Adrenal gland (tissue), 19 donors: ENCODE measurements at places on chromosomes 12 and 14. TPM values are rescaled to one million over a fixed set of nuclear protein-coding genes. Genes with fewer than 3 reads are reported as not detected.

GRCh38 chr12:132170094-132170636 is 25.9 kb downstream of the NOC4L start:
- no peak overlapping the region for H3K27ac ChIP-seq
- DNase-seq, result no peak
- H3K4me1 ChIP-seq, result no peaks in the 10 kb centered on the region
- H3K4me3 ChIP-seq, result no peak overlapping the region
- H3K27me3 ChIP-seq, result peaks cover 17% of the 10 kb centered on the region
- H3K36me3 ChIP-seq, result no peaks in the 10 kb centered on the region

DNA sequence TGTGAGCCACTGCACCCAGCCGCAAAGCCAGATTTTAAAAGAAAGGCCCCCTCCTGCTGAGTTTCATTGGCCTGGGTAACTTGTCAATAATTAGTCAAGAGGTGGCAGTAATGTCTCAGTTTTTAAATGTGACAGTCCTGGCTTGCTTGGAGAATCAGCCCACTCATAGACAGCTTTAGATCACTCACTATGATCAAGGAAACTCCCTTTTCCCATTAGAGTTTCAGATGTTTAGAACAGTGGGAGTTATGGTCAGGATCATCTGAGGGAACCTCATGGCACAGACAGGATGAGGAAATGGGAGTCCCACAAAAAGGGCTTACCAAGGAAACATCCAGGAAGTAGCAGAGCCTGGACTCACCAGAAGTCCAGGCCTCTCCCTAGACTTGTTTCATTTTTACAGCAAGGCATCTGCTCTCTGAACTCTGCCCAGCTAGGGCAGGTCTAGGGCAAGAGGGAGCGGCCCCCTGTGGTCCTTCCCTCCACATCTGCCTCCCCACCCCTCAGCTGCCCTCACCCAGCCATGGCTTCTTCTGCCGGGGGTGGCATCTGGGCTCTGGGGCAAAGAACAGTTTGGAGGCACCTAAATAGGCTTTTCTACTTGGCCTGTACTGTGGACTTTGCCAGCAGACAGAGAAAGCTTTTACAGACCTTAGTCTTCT is 11.2 kb downstream of the BCL2L14 start:
- no peaks in the 10 kb centered on the region for H3K4me1 ChIP-seq
- DNase-seq, result no peak
- no peaks in the 10 kb centered on the region for H3K27me3 ChIP-seq
- no peaks in the 10 kb centered on the region for H3K36me3 ChIP-seq

GRCh38 chr12:91441993-91442952 is 259.7 kb upstream of the DCN start:
- no peaks in the 10 kb centered on the region for H3K4me1 ChIP-seq
- H3K27ac ChIP-seq, result no peak overlapping the region
- no peak overlapping the region for H3K4me3 ChIP-seq
- DNase-seq, result no peak
- H3K36me3 ChIP-seq, result no peaks in the 10 kb centered on the region

The CLBA1 gene
- total RNA-seq, result 7.6 TPM

DNA sequence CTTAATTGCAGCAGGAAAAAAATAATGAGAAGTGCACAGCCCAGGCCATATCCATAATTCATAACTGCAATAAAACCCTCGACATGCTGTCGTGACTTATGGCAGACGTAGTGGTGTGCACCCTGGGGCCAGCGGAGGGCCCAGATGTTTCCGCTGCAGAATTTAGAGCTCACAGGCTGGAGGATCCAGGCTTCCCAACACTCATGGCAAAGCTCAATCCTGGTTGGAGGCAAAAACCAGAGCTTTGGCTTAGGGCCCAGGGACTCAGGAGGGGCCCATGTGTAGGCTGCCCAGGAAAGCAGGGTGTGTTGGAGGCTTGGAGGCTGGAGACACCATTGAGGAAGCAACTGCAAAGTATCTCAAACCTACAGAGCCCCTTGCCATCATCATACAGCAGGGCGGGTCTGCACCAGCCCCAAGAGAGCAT is 68.7 kb downstream of the SERPINA3 start:
- no peak overlapping the region for H3K27ac ChIP-seq
- H3K4me1 ChIP-seq, result no peaks in the 10 kb centered on the region
- no peak for DNase-seq
- no peak overlapping the region for H3K4me3 ChIP-seq
- H3K27me3 ChIP-seq, result no peaks in the 10 kb centered on the region

GRCh38 chr12:127162902-127163301 is 1104.1 kb upstream of the TMEM132C start:
- H3K36me3 ChIP-seq, result no peaks in the 10 kb centered on the region
- H3K27ac ChIP-seq, result no peak overlapping the region
- no peaks in the 10 kb centered on the region for H3K27me3 ChIP-seq
- no peak overlapping the region for H3K4me3 ChIP-seq
- DNase-seq, result no peak
- H3K4me1 ChIP-seq, result peaks cover 5% of the 10 kb centered on the region

DNA sequence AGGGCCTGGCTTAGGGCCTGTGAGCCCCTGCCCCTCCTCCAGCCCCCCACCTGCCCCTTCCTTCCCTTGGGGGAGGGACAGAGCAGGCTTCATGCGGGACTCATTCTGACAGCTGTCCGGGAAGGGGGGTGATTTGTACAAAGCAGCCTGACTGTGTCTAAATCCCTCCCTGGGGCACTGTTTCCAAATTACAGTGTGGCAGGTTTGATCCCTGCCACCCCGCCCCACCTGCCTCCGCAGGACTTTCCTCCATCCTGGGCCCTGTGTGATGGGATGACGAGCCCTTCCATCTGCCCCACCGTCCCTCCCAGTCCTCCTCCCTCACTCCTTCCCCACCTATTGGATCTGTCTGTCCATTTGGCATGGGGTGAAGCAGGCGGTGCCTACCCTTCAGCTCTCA is 363.9 kb downstream of the BCL11B start:
- DNase-seq, result no peak
- H3K4me1 ChIP-seq, result no peaks in the 10 kb centered on the region
- H3K27ac ChIP-seq, result no peak overlapping the region
- no peaks in the 10 kb centered on the region for H3K36me3 ChIP-seq
- H3K27me3 ChIP-seq, result no peaks in the 10 kb centered on the region
- H3K4me3 ChIP-seq, result no peak overlapping the region

DNA sequence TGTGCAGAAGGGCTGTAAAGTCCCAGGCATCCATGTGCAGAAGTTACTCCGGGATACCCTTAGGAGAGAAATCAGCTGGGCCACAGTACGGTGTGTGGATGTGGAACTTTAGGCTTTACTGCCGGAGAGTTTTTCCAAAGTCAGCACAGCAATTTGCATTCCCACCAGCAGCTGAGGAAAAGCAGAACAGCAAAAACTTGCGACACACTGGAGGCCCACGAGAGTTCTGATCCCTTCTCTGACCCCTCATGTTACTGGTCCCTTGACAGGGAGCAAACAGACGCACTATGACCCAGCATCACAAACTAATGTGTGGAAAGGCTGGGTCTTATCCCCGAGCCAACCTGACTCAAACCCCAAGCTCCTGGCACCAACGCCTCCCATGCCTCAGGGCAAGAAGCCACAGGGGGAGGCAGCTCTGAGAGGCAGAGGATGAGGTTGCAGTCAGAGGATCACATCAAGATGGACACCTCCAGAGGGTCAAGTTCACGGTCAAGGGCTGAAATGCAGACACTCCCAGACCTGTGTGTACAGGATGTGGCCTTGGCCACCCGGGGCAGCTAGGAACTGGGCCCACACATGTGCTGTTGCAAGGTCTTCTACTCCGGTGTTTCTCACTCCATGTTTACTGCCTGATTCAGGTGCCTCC is 38.6 kb downstream of the CCDC88C start:
- H3K27ac ChIP-seq, result no peak overlapping the region
- no peaks in the 10 kb centered on the region for H3K36me3 ChIP-seq
- H3K4me1 ChIP-seq, result no peaks in the 10 kb centered on the region
- no peaks in the 10 kb centered on the region for H3K27me3 ChIP-seq

GRCh38 chr14:82067221-82067875 is 533.7 kb upstream of the SEL1L start:
- H3K27ac ChIP-seq, result no peak overlapping the region
- H3K4me1 ChIP-seq, result no peaks in the 10 kb centered on the region
- no peaks in the 10 kb centered on the region for H3K36me3 ChIP-seq
- H3K4me3 ChIP-seq, result no peak overlapping the region
- no peak for DNase-seq
